ENCODE measurements at places on chromosomes 2 and 18.

- DNase-seq: no peak
These were observed 306.0 kb downstream of the MTX2 start for GRCh38 chr2:176575237-176575744.

DNA sequence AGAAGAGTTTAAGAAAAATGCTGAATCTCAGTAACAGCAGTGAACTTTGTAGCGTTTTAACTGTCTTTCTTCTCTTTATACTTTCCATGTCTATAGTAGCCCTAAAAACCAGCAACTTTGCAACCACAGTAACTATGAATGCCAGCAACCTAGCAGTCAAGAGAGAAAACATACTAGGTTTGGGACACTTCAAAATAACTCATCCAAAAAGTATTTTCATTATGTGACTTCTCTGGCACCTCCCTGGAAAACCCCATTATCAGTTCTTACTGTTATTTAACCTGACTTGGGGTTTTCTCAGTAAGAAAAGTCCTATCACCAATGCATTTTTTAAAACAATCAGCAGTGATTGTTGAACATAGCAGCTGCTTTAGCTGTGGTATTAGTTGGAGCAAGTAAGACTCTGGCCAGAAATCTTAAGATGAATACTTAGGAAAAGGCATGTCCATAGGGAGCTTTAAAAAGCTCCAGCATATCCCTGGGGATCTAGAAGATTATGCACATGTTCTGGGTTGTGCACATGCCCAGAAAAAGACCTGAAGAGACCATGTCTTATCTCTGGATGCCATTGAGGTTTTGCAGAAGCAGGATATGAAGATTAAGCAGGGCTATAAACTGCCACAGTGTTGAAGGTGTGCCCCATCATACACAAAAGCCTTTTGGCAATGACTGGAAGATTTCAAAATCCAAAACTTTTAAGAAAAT, 411.3 kb downstream of the CMPK2 start:
- no peak for DNase-seq

- no peak for DNase-seq
These were observed 157.9 kb upstream of the FOSL2 start for GRCh38 chr2:28234807-28235206.

DNA sequence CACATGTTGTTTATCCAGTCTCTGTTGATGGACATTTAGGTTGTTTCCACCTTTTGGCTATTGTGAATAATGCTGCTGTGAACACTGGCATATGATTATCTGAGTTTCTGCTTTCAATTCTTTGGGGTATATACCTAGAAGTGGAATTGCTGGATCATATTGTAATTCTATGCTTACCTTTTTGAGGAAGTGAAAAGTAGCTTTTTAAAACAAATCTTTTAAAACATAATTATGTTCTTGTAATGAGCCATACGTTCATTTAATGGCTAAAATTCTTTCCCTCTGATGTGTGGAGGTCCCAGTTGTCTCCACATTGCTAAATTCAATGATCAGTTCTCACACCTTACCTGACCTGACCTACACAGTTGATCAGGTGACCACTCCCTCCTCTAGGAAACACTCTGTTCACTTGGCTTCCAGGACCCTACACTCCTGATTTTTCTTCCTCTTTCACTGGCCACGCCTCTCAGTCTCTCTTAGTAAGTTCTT, 27.8 kb upstream of the SERTAD2 start:
- no peak for DNase-seq

DNA sequence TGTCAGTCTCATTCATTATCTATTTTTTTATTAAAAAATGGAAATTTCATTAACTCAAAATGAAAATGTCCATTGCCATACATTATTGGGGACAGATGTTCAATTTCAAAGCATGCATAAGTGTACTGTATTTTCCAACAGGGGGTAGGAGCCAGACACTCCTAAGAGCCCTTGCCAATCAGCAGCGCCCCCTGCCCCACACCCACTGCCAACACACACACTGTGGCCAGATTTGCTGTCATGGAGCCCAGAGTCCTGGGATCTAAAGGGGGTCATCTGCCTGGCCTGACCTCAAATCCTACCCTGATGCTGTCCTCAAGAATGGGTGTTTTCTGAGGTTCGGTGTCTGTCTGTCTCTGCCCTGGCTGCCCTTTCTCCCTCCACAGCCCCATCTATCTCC, 162.2 kb upstream of the TWIST2 start:
- DNase-seq: no peak

GRCh38 chr18:9017167-9017904, 85.2 kb upstream of the NDUFV2 start:
- DNase-seq: peak; percentile 4

DNA sequence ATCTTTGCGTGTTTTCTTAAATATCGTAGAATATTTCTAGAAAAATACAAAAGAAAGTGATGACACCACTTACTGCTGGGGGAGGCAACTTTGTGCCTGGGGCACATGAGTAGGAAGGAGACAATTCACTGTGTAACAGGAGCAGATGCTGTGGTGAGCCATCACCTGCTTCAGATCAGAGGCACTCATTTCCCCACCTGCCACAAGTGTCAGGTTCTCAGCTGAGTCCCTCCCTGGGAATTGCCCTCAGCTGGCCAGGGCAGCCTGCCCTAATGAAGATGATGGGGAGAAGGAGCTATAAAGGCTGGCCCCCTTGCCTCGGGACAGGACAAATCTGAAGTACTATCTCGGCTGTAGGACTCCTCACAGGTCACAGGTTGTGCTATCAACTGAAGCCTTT, 322.8 kb downstream of the STK39 start:
- DNase-seq: no peak

DNA sequence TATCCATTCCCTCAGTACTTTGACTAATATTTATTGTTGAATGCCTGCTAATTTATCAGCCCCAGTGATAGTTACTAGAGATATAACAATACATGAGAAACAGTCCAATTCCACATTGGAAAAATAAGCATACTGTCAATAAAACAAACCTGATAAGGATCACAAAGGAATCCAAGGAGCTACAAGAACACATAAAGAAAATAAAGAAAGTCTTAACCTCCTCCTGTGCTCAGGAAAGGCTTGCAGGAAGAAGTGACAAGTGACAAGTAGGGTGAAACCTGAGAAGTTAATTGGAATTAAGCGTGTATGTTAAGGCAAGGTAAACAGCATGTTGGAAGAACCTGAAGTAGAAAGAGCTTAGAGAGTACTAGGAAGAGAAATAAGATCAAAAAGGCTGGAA, 20.3 kb upstream of the ASNSD1 start:
- DNase-seq: no peak

DNA sequence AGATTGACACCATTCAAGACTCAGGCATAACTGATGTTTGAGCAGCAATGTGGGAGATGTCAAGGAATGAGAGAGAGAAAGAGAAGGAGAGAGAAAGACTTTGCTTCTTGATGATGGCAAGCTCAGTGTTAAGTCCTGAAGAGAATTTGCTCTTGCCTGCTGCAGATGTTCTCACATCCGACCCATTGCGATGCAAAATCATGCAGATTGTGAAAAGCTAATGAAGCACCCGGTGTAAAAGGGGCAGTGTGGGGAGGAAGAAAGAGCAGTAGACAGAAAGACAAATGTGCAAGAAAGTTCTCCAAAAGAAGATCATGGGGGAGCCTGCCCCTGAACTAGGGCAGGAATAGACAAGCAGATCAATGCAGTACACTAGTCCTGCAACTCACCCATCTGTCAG, 57.7 kb downstream of the EMX1 start:
- DNase-seq: no peak

DNA sequence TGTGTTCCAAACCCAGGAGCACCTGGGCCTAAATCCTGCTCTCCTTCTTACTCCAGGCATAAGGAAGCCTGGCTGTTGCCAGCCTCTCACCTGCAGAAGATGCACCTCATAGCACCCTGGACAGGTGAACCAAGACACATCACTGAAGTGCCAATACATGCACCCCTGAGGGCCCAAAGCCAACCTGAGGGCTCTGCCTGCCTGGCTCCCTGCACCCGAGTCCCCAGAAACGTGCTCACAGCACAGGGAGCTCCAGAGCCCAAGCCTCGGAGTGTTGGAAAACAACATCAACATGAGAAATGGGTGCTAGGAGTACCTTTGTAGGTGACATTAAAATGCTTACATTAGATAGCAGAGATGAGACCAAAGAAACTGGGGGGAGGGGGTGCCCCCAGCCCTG, 96.3 kb upstream of the RAB6C start:
- no peak for DNase-seq

GRCh38 chr18:3013024-3013804, at the start of gene LPIN2:
Gene LPIN2 (minus strand): TSS chr18:3013144. CDS start chr18:2960840, 52,304 bp downstream.
- DNase-seq: peak; percentile 94

DNA sequence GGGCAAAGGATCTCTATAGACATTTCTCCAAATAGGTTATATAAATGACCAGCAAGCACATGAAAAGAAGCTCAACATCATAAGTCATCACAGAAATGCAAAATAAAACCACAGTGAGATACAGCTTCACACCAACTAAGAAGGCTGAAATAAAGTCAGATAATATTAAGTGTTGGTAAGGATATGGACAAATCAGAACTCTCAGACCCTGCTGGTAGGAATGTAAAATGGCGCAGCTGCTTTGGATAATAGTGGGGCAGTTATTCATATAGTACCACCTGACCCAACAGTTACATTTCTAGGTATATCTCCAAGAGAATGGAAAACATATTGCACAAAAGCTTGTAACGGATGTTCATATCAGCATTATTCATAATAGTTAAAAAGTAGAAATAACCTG, 14.0 kb downstream of the EPB41L5 start:
- DNase-seq: no peak

GRCh38 chr2:237209885-237210284, 124.2 kb downstream of the COPS8 start:
- no peak for DNase-seq

Data from stimulated activated CD4-positive, alpha-beta T cell treated with anti-CD3 and anti-CD28 coated beads, Interleukin-15, amount 100 ng/mL, for 1 hour (primary cell).